ENCODE measurements at places on chromosomes 2 and 18.

- no peak for DNase-seq
These were observed 176.0 kb downstream of the GFPT1 start for GRCh38 chr2:69211048-69211447.

DNA sequence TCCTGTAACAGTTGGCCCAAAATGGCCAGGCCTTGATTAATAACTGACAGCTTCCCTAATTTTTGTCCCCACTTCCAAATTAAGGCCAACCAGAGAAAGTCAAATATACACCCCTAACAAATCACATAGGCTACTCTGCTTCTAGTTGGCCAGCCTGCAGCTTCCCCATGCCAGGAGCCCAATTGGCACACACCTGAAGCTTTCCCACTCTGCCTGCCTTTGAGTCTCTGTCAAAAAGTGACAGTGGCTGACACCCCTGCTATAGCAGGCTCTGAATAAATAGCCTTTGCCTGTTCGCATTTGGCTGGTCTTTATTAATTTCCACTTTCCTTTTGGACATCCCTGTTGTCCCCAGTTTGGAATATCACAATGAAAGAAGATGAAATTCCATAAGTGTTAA lies 256.6 kb upstream of the NCKAP5 start:
- DNase-seq, result no peak

GRCh38 chr2:134189009-134189720 lies 64.7 kb upstream of the MGAT5 start:
- no peak for DNase-seq

DNA sequence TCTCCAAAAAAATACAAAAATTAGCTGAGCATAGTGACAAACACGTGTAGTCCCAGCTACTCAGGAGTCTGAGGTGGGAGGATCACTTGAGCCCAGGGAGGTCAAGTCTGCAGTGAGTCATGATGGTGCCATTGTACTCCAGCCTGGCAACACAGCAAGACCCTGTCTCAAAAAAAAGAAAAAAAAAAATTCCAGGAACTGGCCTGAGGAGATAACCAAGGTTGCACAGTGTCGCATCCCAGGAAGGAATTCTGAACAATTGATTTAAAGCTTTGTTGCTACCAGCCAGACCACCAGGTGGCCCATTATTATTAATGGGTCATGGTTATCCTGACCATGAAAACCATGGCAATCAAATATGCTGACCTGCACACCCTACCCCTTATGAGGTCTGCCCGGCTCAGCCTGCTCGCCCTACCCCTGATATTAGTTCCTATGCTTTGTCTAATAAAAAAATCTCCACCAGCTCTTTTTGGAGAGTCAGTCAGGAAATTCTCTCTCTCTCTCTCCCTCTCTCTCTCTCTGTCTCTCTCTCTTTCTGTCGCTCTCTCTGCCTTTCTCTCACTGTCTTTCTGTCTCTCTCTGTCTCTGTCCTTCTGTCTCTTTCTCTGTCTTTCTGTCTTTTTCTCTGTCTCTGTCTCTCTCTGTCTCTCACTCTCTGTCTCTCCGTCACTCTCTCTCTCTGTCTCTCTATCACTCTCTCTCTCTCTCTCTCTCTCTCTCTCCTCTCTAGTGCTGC lies 73.7 kb downstream of the NCAPH start:
- DNase-seq, result no peak

All from CD14-positive monocyte (primary cell).